ENCODE measurements at places on chromosomes 2 and 18.

GRCh38 chr2:28137221-28137620 is 246.7 kb downstream of the BABAM2 start:
- no peak for DNase-seq

DNA sequence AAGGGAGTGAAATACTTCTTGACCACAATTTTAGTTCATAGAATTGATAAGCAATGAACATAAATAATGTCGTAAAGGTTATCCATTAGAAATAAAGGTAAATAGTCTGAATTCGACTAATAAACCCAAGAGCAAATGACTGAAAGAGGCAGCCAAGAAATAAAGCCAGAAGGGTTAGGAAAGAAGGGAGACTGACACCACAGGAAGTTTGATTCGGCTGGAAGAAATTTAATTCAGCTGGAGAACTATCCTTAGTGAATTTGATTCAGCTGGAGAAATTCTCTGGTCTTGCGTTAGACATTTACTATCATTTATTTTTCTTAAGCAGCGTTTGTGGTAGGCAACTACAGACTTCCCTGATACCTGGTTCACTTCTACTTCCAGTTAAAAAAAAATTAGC is 429.6 kb downstream of the PID1 start:
- DNase-seq, result no peak

DNA sequence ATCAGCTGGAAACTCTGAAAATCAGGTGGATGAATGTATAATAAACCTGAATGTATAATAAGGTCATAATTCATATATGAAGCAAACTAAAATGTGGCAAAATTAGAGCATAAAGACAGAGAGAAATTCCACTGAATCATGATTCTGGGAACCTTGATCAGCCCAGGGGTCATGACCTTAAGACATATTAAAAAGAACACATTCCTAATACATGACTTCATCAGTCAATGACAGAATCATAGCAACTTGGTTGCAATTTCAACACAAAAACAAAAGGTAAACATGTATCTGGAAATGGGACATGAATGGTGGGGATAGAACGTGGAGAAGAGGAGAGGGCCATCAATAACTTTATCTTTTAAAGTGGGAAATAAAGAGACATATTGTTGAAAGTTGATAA is 17.6 kb downstream of the AFF3 start:
- no peak for DNase-seq

DNA sequence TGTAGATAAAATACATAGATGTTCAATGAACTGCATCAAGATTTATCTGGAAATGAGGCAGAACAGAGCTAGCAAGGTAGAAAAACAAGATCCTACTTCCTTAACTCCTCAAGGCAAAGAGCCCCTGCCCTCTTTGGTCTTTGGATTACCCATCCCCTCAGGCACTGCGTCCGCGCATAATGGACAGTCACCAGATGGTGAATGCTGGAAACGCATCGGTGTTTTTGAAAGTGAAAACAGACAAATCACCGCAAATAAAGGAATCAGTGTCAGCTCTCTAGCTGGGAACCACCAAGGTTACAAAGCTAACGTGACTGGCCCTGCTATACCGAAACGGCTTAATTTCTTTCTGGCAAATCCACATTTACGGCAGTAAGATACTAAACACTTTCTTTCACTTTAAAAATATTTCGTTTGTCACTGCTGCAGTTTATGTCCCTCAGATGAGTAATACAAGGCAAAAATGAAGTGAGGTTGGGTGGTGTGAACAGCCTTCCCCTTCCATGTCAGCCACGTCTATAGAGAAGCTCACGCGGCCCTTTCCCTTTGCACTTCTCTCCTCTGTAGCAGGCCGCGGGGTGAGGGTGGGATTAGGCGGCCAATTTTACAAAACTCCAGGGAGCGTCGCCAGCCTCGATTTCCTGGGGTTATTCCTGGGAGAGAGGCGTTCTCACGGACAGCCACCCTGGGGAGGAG is 627 bp upstream of the GALR1 start:
- DNase-seq, result no peak

- DNase-seq, result no peak
Observed at GRCh38 chr18:69432847-69433246, 32.2 kb downstream of the DOK6 start.

- no peak for DNase-seq
Observed at GRCh38 chr2:75597949-75598348, 37.2 kb upstream of the EVA1A start.

GRCh38 chr2:151669585-151670081 is 64.6 kb downstream of the NEB start:
- no peak for DNase-seq

- no peak for DNase-seq
Observed at GRCh38 chr2:1567556-1568344, 154.5 kb downstream of the TPO start.

DNA sequence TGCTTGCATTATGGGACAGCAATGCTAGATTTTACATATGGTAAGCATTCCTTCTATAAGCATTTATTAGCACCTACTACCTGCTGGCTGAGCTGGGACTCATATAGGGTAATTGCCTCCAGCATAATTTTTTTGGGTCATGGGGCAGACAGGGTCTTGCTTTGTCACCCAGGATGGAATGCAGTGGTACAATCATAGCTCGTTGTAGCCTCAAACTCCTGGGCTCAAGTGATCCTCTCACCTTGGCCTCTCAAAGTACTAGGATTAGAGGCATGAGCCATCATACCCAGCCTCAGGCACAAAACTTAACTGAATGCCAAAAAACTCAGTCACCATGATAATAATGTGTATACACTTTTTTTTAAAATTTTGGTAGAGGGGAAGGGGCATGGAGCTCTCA is 35.3 kb downstream of the TMEM237 start:
- DNase-seq, result no peak

- no peak for DNase-seq
Observed at GRCh38 chr2:162242586-162243280, 512 bp downstream of the FAP start.

DNA sequence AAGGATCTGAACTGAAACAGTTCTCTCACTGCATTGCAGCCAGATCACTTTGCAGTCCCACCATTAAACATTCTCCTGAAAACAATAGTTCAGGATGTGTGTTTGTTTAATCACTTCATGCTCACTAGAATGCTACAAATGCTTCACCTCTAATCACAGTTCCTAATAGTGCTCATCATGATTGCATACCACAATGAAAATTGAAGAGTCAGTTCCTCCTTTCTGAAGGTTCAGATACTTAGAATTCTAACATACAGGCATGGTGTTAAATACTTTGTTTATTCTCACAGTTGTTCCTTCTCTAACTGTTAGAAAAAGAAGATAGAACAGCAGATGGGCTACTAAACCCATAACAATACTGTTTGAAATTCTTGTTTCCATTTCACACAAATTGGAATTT is 622.3 kb upstream of the ACVR2A start:
- DNase-seq, result no peak

DNA sequence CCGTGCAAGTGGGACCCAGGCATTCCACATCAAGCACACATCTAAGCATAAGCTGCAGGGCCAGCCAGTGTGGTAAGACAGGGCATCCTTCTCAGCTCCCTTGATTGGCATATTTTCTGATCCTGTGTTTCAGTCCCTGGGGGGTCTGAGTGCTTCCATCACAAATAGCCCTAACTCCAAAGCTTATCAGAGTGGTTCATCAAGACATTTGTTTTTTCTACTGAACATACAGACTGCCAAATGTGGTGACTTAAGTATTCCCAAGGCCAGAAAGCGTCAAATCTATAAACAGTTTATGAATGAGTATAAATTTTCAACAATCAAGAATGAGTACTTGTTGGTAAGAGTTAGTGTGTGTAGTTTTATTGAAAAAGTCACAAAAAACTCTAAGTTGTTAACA is 18.8 kb downstream of the SPRED2 start:
- DNase-seq, result no peak

- DNase-seq, result no peak
Observed at GRCh38 chr18:47893939-47894699, 36.3 kb downstream of the SMAD2 start.

- no peak for DNase-seq
Observed at GRCh38 chr2:239056611-239057010, 208.7 kb downstream of the TWIST2 start.

DNA sequence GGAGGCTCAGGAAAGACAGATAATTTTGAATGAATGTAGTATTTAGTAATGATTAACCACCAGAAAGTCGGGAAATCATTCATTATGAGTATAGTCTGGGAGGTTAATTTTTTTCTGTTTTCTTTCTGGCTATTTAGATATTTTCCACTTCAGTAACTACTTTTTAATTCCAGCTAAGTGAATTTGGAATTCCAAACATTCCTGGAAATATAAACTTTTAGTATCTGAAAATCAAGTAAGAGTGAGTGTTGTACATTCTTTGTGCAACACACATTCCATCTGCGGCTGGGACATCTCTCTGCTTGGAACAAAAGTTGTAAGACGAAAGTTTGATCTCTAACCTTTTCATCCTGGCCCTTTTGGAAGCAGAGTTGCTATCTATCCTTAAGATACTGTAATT is 275.7 kb upstream of the SPRED2 start:
- DNase-seq, result no peak

GRCh38 chr2:13515254-13515653 is 798.5 kb downstream of the TRIB2 start:
- no peak for DNase-seq

DNA sequence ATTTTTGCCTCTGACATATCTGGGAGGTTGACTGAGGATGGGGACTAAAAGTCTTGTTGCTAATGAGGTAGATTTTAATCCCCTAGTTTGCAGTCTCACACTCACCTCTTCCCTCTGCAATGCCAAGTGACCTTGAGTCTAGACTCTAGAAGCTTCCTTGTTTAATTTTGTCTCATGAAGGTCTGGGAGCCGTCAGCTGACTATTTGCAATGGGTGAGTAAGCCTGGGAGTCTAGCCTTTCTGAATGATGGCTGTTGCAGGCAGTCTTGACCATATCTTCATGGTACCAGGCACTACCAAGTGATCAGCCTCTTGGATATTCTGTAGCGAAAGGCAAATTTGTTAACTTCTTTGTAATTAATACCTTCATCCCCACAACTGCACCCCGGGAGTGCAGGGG is 61.2 kb downstream of the ARHGAP15 start:
- DNase-seq, result no peak

DNA sequence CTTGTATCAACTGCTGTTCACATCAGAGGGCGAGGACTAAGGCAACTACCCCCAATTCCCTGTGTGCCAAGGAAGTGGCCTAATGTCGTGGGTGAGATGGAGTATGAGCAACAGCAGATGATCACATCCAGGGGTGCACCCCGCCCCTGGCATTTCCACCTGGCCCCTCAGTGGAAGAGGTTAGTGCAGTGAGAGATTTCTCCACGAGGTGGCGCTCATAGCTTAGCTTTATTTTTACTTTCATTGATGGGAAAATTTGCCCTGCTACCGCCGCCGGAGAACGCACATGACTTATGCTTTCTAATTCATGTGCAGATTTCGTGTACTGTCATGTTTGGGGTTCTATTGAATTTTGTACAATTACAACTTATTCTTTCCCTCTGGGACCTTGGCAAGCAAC is 470.6 kb upstream of the MEX3C start:
- no peak for DNase-seq

- DNase-seq, result no peak
Observed at GRCh38 chr2:203097735-203098134, 83.1 kb downstream of the NBEAL1 start.

DNA sequence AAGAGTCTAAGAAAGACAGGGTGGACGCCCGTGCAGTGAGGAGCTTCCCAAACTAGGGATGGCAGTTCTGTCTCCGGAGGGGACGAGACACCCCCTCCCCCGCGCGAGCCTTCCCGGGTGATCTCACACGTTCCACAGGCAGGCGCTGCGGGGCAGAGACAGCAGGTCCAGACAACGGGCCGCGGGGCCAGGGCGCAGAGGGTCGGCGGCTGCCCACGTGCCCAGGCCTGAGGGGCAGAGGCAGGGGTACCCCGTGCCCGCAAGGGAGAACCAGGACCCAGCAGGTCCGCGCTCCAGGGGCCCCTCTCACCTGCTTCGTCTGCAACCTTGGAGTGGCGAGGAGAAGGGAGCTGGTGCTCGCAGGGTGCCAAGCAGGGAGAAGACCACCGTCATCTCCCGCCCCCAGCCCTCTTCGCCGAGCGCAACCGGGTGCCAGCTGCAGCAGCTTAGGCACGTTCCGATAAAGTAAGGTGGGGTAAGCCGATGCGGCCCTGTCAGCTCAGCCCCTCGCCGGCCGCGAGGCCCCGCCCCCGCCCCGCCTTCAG is at the start of gene GPR155:
TSS of gene GPR155 (minus strand) at position 467 of the 545 bp plus-strand sequence. CDS start 5,073 bp downstream, outside the sequence.
- DNase-seq, result peak; percentile 20

DNA sequence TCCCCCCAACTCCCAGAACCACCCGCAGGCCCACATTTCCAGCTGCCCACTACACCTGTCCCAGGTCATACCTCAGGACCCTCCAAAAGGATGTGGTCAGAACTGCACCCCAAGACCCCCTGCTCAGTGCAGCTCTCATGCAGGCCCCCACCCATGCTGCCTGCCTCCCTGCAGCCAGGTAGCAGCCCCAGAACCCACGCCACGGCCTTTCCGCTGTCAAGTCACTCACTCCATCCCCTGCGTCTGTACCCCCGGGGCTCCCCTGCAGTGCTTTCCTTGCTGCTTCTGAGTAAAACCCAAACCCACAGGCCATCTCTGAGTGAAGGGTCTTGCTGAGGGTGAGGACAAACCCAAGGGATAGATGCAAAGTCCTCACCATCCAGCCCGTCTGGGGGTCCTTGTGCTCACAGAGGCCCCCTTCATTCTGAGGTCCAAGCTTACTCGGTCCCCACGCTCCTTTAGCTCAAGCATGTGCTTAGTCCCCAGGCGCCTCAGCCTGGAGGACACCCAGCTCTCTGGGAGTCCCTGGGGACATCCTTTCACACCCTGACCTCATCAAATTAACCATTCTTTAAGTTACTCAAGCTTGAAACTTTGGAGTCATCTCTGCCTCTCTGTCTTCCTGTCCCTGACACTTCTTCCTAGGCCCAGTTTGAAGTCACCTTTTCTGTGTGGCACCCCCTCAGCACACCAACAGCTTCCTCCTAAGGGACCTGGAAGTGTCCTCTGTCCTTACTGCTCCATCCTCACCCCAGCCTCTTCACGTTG is 130.1 kb downstream of the SMAD7 start:
- no peak for DNase-seq

DNA sequence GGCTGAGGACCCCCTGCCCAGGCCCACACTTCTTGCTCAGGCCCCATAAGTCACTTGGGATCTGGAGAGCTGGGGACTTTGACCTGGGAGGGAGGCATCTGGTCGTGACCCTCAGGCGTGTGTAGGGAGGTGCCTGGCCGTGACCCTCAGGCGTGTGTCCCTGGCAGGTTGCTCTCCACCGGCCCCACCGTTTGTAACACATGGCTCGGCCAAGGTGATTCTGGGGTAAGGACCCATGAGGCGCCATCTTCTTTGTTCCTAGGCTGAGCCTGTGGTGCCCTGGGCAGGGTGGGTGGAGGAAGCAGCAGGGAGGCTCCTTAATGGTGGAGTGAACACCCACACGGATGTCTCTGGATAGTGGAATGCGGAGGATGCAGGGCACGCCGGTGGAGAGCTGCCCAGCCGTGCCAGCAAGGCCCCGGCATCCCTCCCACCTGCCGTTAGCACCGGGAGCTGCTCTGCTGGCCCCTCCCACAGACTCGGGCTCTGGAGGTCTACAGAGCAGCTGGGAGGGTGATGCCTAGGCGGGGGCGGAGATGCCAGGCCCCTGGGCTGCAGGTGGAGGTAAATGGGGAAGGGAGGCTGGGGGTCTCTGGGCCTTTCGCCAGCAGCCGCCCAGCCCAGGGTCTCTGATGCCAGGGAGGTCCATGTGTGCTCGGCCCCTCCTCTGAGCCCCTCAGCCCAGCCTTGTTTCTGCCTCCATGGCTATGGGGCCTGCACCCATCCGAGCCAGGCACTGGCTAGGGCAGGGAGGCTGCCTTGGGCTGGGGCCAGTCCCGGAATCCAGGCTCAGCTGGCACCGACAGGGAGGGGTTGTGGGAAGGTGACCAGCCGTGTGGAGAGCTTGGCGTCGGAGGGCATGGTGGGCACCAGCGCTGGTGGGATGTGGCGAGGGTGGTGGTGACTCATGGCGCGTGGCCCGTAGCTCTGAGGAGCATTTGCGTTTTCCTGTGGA is 1.1 kb upstream of the GAL3ST2 start:
- DNase-seq, result no peak

Measured in stimulated activated CD8-positive, alpha-beta memory T cell treated with anti-CD3 and anti-CD28 coated beads, Interleukin-15, amount 100 ng/mL, for 1 hour (primary cell).